ENCODE measurements at places on chromosomes 13 and 19.

- DNase-seq = no peak
Measured at GRCh38 chr19:11169896-11170678, 14.5 kb upstream of the SPC24 start.

GRCh38 chr19:30353394-30353945 is 18.7 kb upstream of the ZNF536 start:
- DNase-seq = no peak

DNA sequence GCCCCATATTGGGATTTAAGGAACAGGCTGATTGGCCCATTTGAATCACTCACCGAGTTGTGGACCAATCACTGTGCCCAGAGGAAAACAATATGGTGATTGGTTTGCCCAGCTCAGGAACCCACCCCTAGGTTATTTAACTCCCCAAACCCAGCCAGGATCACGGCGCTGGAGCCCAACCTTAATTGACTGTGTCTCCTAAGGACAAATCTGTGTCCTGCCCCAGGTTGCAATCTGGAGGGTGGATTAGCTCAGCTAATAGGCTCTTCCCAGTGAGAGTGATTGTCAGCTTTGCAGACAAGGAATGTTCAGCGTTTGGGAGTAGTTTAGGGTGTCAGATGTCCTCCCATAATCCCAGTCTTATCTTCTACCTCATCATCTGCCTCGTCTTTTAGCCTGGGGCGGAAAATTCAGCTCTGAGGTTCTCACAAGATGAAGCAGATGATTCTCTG is 3.5 kb upstream of the ZNF358 start:
- DNase-seq = no peak

GRCh38 chr13:114249077-114249476 is 14.4 kb downstream of the CDC16 start:
- DNase-seq = no peak

- no peak for DNase-seq
Measured at GRCh38 chr19:33492951-33493350, 28.6 kb downstream of the PEPD start.

- DNase-seq = no peak
Measured at GRCh38 chr13:24161980-24162525, 1.5 kb downstream of the SPATA13 start.

DNA sequence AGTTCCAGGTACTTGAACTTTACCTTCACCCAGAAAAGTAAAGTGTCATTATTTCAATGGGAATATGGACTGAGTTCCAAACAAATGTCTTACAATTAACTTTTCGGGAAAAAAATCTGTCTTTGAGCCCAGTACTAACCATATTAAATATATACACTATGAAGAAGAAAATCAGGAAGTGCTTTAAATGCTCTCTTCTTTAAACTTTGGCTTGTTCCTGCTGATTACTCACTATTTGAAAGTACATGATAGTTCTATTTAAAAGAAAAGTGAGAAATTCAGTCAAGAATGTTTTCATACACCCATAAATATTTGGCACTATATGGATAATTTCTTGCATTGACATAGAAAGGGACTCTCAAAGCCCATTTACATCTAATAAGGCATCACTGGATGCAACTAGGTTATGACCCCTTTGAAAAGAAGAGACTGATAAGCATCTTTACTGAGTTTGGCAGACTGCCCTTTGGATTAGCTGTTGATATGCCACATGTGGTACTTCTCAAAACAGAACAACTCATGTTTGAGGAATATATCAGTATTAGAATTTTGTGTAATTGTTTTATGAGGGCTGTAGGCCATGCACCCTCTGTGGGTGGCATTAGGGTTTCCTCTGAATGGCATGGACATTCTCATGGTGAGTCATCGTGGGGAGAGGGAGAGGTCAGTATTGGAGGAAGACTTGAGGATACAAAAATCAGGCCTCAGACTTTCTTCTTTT is 25.0 kb upstream of the VWA8 start:
- DNase-seq = no peak

DNA sequence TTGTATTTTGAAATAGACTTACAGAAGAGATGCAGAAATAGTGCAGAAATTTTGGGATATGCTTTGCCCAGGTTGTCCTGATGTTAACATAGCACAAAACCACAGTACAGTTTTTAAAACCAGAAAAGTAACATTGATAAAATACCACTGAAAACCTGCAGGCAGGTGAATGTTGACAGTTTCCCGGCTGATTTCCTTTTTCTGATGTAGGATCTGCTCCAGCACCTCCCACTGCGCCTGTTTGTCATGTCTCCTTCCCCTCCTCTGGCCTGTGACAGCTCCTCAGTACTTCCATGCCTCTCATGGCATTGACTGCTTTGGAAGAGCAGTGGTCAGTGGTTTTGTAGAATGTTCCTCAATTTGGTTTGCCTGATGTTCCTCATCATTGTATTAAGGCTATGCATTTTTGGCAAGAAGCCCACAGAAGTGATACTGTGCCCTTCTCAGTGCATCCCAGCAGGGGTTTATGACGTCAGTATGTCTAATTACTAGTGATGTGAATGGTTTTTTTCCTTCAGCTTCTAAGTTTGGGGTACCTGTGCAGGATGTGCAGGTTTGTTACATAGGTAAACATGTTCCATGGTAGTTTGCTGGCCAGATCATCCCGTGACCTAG is 31.0 kb downstream of the TDRD12 start:
- no peak for DNase-seq

DNA sequence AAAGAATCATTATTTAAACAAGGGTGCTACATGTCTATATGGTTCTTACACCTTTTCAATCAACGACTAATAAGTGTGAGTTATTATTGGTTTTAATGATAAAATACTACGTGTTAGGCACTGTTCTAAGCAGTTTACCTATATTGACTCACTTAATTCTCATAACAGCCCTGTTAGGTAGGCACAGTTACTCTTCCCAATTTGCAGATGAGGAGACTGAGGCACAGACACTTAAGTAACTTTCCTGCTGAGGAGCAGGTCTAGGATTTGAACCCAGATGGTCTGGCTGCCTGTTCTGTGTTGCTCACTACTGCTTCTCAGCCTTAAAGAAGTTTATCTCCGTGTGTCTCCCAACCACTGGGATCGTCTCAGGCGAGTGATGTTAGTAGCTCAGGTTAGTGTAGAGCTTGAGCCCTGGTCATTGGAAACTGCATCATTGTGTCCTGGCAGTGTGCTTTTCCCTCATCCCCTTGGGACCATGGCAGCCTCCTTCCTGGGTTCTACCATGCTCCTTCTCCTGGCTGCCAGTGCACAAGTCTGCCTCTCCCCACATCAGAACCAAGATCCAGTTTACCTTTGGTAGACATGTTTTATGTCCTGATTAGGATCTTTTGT is 10.9 kb downstream of the UBAC2 start:
- DNase-seq = no peak

DNA sequence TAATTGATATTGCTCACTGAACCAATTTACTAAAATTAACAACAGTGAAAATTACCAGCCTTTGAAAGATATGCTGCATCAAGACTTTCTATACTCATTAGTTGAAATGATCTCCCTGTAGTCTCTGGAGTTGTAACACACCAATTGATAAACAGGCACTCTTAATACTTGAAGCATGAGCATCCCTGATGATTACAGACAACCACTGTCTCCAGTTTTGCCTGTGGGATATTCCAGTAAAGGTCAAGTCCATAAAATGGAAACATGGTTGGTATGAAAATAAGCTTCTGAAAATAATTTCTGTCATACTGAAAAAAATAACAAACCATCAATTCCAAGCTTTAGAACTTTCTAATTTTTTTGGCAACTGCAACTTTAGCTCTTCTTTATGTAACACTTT is 405.8 kb downstream of the SPRY2 start:
- DNase-seq = no peak

GRCh38 chr19:37045140-37045539 is 33.1 kb upstream of the ZNF420 start:
- no peak for DNase-seq

DNA sequence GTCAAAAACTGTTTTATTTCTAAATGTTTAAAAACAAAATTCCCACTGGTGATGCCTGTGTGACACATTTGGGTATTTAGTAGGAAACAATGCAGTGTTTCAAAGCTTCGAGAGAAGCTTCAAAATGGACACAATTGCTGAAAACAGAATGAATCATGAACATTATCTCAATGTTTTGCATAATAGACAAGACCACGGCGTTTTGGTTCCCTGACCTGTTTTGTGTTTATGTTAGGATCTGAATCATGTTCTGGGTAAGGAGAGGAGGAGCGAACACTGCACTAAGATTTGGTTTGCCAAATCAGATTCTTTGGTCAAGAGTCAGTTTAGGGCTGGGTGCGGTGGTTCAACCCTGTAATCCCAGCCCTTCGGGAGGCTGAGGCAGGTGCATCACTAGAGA is 42.2 kb downstream of the IFT88 start:
- no peak for DNase-seq

DNA sequence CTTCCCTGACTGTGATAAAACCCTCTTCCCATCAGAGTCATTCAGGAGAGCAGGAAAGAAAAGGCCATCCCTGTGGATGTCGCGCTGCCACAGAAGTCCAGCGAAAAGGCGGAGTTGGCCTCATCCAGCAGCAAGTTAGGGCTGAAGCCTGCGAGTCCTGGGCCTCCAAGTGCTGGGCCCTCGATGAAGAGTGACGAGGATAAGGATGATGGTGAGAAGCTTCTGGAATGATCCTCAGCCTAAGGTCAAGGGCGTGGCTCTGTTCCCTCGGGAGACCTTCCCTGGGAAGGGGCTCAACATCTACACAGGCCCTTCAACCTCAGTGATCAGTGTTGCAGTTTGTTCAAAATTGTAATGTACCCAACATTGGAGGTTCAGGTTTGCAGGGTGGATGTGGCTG is 22.3 kb downstream of the TEX29 start:
- DNase-seq = no peak

GRCh38 chr13:19726611-19727010 is 56.1 kb downstream of the PSPC1 start:
- no peak for DNase-seq

DNA sequence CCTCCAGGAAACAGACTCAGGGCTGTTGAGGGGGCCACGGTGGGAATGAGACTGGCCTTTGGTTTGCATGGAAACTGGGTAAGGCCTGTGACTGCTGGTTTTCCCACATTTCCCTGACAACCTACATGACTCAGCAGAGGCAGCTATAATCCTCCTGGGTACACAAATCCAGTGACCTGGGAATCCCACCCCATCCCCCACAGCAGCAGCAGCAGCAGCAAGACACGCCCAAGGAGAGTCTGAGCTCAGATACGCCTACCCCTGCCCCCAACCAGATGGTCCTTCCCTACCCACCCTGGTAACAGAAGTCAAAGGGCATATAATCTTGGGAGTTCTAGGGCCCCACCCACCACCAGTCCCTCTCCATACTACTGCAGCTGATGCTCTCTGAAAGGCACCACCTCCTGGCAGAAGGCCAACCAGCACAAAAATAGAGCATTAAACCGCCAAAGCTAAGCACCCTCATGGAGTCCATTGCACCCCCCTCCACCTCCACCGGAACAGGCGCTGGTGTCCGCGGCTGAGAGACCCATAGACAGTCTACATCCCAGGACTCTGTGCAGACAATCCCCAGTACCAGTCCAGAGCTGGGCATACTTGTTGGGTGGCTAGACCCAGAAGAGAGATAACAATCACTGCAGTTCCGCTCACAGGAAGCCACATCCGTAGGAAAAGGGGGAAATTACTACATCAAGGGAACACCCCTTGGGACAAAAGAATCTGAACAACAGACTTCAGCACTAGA is 237.2 kb upstream of the SPRY2 start:
- DNase-seq = no peak

GRCh38 chr19:17627921-17628320 is 60.2 kb downstream of the UNC13A start:
- DNase-seq = no peak
